ENCODE measurements at places on chromosomes 11 and 22.

DNA sequence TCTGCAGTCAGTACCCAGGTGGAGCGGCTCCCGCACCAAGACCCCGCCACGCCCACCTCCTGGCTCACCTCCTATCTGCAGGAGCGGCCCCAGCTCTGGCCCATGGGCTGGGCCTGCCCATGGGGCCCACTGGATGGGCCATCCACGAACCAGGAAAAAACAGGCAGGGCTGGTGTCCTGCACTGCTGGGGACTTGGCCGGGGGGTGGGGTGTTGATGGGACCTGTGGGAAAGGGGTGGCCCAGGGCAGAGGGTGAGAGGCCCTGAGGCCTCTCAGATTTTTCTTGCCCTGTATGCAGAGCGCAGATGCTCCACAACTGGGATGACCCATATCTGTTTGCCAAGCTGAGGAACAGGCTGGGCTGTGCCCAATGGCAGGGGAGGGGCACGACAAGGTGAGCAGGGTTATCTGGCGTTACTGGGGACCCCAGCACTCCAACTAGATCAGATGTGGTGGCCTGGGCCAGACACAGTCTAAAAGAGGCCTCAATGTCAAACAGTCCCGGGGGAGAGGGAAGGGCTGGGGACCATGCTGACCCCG lies 2.7 kb upstream of the PIM3 start:
- no peak for DNase-seq

- DNase-seq = no peak
Observed at GRCh38 chr11:127972816-127973215, 614.5 kb downstream of the ETS1 start.

GRCh38 chr11:102429226-102429625 lies 23.3 kb downstream of the TMEM123 start:
- no peak for DNase-seq

- DNase-seq = no peak
Observed at GRCh38 chr11:57302489-57302888, 22.3 kb downstream of the TNKS1BP1 start.

- peak; percentile 39 for DNase-seq
Observed at GRCh38 chr11:122853971-122854446, 15.7 kb downstream of the CRTAM start.

GRCh38 chr11:7670641-7671040 lies 2.7 kb downstream of the CYB5R2 start:
- DNase-seq = no peak

- DNase-seq = no peak
Observed at GRCh38 chr11:20060647-20061205, 99.5 kb downstream of the DBX1 start.

GRCh38 chr22:31639436-31640039 lies 22.5 kb downstream of the PISD start:
- no peak for DNase-seq

DNA sequence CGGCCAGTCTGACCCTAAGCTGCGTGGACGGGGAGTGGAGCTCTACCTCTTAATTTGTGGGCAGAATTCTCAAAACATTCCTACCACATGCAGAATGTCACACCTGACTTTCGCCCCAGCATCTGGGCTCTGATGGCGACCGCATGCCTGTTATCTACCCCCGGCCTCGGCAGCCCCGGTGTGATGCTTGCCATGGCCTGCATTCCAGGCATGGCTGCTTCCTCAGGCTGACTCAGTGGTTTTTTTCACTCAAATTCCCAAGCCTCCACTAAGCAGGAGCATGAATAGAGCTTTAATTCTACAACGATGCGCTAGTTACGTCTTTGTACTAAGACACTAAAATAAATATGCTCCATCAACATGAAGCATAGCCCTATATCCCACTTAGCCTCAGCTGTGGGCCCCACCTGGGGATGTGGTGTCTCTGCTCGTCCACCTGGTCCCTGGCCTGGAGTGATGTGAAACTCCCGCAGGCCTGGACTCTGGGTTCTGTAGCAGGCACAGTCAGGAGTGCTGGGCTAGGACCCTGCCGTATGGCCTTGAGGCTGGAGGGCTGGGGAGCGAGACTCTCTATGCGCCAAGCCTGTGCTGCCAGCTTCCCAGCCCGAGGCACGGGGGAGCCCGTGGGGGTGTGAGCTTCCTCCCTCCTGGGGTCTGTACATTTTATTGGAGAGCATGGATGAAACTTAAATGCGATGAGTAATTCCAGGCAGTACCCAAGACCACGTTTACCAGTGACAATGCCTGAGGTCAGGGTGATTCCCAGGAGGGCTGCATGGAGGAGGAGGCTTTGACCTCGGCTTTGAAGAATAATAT lies 153.2 kb downstream of the CTTN start:
- no peak for DNase-seq

DNA sequence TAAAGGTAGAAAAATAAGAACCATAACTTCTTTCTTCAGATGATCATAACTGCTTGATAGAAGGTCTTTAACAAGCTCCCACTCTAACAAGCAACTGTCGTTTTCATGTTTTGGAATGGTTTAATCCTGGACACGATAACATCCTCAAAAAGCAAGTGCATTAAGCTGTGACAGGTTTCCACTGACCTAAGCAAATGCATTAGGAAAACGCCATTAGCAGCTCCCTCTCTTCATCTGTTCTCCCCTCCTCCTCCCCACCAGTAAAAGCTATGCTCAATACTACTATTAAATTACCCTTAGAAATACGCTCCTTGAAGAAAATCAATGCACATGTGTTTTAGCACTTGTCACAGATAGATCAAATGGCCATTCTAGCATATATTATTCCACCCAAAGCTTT lies 729.4 kb downstream of the OPCML start:
- no peak for DNase-seq

Data from retinal pigment epithelial cell (primary cell).